Activated CD8-positive, alpha-beta memory T cell treated with anti-CD3 and anti-CD28 coated beads for 1 hour (primary cell): ENCODE measurements at places on chromosomes 6 and 20.

- DNase-seq = no peak
Measured at GRCh38 chr20:9903048-9903655, 64.3 kb upstream of the PAK5 start.

DNA sequence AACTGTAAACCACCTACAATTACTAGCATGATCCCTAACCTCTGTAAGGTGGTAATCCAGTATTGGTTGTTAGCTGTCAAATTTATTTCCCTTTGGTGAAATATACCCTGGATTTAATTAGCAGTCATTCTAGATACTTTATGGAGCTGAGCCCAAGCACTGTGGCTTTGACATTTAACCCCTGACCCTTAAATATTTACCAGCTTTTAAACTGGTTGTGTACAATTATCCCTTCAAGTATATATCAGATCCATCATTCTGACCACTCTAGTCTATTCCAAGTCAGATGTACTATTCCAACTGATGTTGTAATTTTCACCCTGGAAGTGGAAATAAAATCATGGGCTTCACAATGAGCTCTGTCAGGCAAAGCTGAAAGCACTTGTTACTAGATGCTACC is 229.6 kb downstream of the FOXC1 start:
- no peak for DNase-seq

- no peak for DNase-seq
Measured at GRCh38 chr6:100719883-100720682, 161.0 kb downstream of the ASCC3 start.

DNA sequence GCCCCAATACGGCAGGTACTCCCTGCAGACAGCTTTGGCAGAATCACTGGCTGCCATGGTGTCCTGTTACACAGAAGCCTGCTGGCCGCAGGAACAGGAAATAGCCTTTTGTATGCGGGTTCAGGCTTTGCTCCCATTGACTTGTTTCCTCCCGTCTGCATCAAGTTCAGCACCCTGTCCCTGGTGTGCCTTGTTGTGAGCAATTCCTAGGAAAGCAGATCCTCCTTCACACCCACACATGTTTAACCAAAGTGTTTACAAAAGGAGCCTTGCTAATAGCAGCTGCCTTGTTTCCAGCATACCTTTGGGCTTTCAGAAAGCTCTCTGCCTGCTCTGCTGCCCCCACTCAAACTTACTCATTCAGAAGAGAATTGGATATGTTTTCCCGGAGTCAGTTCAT is 127.2 kb upstream of the SUPT3H start:
- DNase-seq = no peak

- no peak for DNase-seq
Measured at GRCh38 chr6:159890792-159891191, at the start of gene MAS1. Gene MAS1, plus strand, starts transcription at chr6:159890988. Its CDS starts 15,968 bp downstream, at chr6:159906956.

GRCh38 chr20:57882451-57883161 is 172.8 kb upstream of the PMEPA1 start:
- no peak for DNase-seq

GRCh38 chr6:4776493-4777393 is 539 bp downstream of the CDYL start:
- peak; percentile 5 for DNase-seq

DNA sequence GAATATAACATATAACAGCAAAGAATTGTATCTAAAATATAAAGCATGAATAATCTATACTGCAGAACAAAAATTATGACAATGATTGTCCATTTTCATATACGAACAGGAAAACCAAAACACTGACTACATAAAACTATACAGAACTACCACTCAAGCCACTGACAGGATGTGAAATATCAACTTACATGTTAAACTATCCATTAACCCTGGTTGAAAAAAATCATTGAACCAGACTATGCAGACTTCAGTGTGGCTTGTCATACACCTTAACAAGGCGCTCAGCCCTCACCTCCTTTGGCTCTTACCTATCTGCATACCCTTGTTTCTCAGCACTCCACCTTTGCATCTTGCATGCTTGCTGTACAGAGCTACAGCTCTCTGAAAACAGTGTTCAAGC is 34.9 kb downstream of the ASCC3 start:
- DNase-seq = no peak

- DNase-seq = no peak
Measured at GRCh38 chr6:57085471-57085870, 4.5 kb upstream of the ZNF451 start.

GRCh38 chr6:33104887-33105286 is 29.1 kb downstream of the HLA-DPB1 start:
- DNase-seq = no peak

GRCh38 chr20:4813076-4813862 is 91.6 kb downstream of the PRND start:
- no peak for DNase-seq

- no peak for DNase-seq
Measured at GRCh38 chr6:108166664-108167448, 1.0 kb downstream of the NR2E1 start.

DNA sequence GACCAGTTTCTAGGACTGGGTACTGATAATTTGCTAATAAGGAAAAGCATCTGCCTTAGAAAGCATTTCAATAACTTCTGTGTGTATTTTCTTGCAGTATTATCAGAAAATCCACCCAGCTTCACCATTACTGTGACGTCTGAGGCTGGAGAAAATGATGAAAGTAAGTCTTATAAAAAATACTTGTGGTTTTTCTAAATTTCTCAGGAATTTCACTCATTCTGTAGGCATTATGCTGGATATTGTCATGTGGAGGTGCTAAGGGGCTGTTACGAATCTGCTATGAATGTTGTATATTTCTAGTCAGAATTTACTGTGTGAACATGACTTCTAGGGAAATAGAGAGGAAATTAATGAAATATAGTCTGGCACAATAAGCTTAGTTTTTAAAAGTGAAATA is 8.9 kb downstream of the RWDD1 start:
- no peak for DNase-seq

DNA sequence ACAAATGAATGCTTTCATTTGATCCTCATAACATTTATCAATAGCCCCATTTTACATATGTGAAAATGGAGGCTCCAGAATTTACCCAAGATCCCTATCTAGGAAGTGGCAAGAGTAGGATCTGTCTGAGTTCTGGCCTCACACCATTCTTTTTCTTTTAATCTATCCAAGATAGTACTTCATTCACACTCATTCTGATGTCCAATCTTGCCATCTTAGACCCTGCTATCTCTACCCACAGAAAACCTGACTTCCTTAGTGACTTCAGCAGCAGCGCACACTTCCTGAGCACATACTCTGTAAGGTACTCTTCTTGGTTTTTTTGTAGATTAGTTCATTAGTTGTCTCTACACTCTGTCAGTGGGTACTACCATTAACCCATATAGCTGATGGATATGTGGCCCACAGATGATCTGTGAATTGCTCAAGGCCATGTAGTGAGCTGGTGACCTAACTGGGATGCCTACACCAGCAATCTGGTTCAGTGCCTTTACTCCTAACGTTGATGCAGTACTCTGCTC is 36.3 kb downstream of the COX4I2 start:
- no peak for DNase-seq

DNA sequence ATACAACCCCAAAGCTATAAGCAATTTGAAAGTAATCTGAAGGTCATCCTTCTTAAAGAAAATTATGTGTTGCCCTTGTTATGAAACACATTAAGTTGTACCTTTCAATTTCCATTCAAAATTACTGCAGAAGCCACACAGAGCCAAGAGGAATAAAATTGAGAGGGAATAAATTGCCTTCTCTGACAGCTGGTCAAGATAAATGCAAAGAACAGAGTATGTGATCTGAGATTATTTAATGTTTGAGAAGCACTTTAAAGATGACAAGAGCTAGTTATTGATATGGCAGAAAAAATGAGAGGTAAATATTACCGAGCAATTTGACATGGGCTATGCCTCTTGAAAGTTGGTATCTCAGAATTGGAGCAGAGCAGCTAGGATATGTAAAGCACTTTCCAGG is 61.6 kb downstream of the TRDN start:
- no peak for DNase-seq

DNA sequence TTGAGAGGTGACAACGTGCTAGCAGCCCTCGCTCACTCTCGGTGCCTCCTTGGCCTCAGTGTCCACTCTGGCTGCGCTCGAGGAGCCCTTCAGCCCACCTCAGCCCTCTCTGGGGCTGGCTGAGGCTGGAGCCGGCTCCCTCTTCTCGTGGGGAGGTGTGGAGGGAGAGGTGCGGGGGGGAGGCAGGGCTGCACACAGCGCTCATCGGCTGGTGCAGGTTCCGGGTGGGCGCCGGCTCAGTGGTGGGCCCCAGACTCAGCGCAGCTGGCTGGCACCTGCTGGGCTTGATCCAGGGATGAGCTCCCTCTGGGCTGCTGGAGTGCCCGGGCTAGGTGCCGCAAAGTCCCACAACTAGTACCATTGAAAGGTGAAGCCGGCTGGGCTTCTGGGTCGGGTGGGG is 957.8 kb upstream of the GJE1 start:
- DNase-seq = no peak

- DNase-seq = no peak
Measured at GRCh38 chr6:133834472-133835170, 54.3 kb upstream of the TCF21 start.

GRCh38 chr6:157520596-157521361 is 139.8 kb downstream of the ZDHHC14 start:
- no peak for DNase-seq

DNA sequence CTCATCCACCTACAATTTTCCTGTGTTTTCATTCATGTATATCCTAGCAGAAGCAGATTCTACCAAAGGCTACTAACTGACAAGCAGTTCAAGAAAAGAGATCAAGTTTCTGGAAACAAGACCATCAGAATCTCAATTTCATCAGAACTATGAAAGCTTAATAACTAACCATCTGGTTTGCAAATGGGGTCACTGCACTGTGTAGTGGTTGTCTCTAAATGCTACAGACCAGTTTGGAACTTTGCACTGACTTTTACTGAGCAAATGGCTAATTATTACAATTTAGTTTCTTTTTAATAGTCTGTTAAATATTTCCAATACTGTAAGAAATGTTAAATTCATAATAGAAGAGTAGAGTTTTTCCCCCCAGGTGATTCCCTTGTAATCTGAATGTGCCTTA is 64.5 kb downstream of the REPS1 start:
- DNase-seq = no peak

- DNase-seq = no peak
Measured at GRCh38 chr20:12906361-12906760, 102.4 kb upstream of the SPTLC3 start.

- no peak for DNase-seq
Measured at GRCh38 chr6:15879371-15880261, 216.8 kb upstream of the DTNBP1 start.

DNA sequence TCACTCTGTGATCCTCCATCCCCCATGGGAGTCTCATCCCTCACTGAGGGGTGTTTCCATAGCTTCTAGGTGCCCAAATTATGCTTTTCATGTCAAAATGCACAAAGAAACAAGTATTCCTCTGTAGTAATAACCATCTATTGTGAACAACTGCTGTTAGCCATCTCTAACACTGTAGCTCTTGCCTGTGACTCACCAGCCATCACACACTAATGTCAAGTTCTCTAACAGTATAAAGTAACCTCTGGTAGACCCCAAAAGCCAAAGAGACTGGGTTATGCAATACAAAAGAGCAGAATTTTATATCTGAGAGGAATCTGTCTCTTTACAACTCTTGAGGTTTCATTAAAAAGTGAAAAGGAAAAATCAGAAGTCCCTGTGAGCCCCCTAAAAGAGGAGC is 25.4 kb upstream of the IYD start:
- DNase-seq = no peak

DNA sequence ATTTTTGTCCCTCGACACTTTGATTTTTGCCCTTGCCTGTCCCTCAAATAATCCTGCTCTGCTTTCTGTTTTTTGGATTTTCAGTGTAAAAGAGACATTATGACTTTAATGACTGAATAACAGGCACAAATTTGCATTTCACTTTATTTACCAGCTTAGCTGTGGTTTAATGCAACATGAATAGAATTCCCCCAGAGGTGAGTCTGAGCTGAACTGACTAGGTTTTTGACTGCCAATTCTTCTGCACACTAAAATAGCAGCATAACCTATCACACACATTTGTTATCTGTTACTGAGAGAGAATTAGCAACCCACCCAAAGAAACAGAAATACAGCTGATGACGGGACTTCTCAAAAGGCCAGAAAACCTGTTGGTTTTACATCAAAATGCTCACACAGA is 3.9 kb upstream of the RBM24 start:
- no peak for DNase-seq

GRCh38 chr6:102068349-102068929 is 674.9 kb downstream of the GRIK2 start:
- DNase-seq = no peak

DNA sequence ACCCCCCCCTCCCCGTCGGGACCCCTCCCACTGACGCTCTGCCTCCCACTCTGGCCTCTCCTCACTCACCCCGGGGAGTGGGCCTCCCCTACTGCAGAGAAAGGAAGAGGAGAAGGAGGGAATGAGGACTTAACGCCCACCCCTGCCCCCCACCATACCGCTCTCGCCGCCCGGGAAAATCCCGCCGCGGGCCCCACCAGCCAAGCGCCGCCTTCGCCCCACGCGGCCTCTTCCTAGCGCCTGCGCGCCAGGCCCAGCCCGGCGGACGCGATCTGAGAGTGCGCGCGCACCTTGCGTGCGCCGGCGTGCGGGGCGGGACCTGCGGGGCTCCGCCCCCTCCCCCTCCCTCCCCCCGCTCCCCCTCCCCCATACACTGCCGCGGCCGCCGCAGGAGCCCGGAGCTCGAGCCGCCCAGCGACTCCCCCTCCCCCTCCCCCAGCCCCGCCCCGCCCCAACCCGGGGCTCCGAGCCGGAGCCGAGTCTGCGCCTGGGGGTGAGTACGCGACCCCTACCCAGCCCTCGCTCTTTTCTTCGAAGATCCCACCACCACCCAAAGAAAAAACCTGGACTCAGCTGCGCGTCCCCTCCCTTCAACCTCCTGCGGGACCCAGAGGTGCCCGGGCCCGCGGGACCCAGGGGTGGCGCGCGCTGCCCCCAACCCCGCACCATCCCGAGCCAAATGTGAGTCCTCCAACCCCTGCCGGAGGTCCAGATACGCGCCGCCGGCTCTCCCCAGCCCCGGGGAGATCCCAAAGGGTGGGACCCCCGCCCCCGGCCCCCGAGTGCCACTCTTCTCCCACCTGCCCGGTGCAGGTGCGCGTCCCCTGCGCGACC is at the start of the genes MRPL14 and TMEM63B:
TSS of gene MRPL14 (minus strand) at position 267 of the 834 bp plus-strand sequence. CDS start 10,841 bp downstream, outside the sequence.
TSS of gene TMEM63B (plus strand) at position 369 of the 834 bp plus-strand sequence. CDS start 7,031 bp downstream, outside the sequence.
- DNase-seq = peak; percentile 92

- no peak for DNase-seq
Measured at GRCh38 chr6:21393441-21394165, 199.9 kb upstream of the SOX4 start.

DNA sequence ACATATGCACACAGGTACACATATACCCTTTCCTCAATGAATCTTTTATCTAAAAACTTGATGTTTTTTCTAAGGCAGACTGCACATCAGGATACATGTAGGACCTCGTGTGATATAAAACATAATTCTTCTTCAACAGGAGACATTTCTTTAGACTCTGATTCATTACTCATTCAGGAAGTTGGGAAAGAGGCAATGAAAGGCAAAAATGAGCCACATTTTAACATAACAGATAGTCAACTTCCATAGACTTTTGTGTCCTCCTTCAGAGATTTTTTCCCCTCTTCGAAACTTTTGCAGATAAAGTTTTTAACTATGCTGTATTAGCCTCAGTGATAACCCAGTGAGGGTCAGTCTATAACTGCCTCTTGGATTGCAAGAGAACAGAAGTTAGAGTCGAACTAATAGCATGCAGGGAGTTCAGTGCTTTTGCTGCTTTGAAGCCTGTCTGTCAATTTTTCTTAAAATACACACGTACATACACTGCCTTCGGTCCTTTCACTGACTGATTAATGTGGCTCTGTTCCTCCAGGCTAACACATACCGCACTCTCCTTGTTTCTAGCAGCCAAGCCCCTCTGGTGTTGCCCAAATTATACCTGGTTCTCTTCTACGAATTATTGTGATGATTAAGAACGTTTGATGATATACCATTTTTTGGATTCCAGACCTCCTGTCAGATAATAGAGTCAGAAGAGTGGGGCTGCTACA is 562.5 kb upstream of the MAP3K7 start:
- DNase-seq = no peak

- no peak for DNase-seq
Measured at GRCh38 chr6:41581381-41581991, 35.3 kb downstream of the FOXP4 start.
